Heart right ventricle (tissue), 16 donors: ENCODE measurements at places on chromosomes 2 and 18.

- DNase-seq: no peak
- no peaks in the 10 kb centered on the region for H3K27me3 ChIP-seq
- H3K4me3 ChIP-seq: no peak overlapping the region
- no peaks in the 10 kb centered on the region for H3K36me3 ChIP-seq
- H3K27ac ChIP-seq: no peak overlapping the region
These were observed 49.2 kb upstream of the CHN1 start for GRCh38 chr2:175054340-175054739.

DNA sequence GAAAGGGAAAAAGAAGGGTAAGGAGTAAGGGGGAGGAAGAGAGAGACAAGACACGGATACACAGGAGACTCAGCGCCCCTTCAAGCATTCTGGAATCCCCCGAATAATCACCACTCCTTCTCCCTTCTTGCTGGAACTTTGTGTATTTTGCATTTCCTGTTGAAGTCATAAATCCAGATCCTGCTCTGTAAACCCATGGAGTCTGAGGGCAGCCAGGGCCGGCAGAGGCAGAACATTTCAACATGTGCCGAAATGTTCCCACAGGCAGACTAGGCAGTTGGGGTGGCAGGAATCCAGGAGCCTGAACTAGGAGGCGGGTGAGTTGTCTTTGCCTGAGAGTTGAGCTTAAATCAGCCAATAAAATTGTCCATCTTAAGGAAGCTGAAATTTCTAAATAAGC lies 193.1 kb downstream of the SH3RF3 start:
- peak overlapping the region; percentile 74 for H3K27ac ChIP-seq
- no peaks in the 10 kb centered on the region for H3K27me3 ChIP-seq
- DNase-seq: peak; percentile 87
- H3K36me3 ChIP-seq: no peaks in the 10 kb centered on the region

- H3K27ac ChIP-seq: no peak overlapping the region
- H3K4me3 ChIP-seq: no peak overlapping the region
- H3K27me3 ChIP-seq: no peaks in the 10 kb centered on the region
- DNase-seq: no peak
These were observed 90.7 kb downstream of the NRP2 start for GRCh38 chr2:205772983-205773382.

GRCh38 chr2:7444626-7445025 lies 527.4 kb downstream of the RNF144A start:
- no peaks in the 10 kb centered on the region for H3K36me3 ChIP-seq
- no peak overlapping the region for H3K4me3 ChIP-seq
- H3K27me3 ChIP-seq: peaks cover 6% of the 10 kb centered on the region
- no peak for DNase-seq
- no peaks in the 10 kb centered on the region for H3K4me1 ChIP-seq
